Activated CD4-positive, alpha-beta memory T cell treated with anti-CD3 and anti-CD28 coated beads for 36 hours (primary cell): ENCODE measurements at places on chromosomes 3 and 15. TPM values are rescaled to one million over a fixed set of nuclear protein-coding genes. Genes with fewer than 3 reads are reported as not detected.

DNA sequence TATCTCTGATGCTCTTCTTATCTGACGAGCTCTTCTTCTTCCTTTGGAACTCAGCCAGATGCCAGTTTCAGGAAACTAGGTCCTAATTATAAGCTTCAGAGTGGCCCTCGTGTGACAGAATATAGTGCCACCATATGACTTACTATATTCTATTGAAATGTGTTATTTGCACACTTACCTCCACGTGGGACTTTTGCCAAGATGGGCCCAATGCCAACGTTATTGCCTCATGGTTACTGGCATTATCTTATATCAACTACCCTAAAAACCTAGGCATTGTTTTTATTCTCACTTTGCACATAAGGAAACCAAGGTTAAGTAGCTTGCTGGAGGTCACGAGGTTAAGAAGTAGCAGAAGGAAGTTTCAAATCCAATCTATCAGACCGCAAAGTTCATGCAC is 71.3 kb upstream of the SLCO3A1 start:
- no peak for DNase-seq

- no peak for DNase-seq
Observed at GRCh38 chr15:97963779-97964178, 3.3 kb downstream of the ARRDC4 start.

The MOBP gene
- total RNA-seq, result not detected

- DNase-seq, result no peak
Observed at GRCh38 chr15:90998737-90999136, 4.4 kb upstream of the PRC1 start.

The PSTPIP1 gene
- total RNA-seq, result 164 TPM

DNA sequence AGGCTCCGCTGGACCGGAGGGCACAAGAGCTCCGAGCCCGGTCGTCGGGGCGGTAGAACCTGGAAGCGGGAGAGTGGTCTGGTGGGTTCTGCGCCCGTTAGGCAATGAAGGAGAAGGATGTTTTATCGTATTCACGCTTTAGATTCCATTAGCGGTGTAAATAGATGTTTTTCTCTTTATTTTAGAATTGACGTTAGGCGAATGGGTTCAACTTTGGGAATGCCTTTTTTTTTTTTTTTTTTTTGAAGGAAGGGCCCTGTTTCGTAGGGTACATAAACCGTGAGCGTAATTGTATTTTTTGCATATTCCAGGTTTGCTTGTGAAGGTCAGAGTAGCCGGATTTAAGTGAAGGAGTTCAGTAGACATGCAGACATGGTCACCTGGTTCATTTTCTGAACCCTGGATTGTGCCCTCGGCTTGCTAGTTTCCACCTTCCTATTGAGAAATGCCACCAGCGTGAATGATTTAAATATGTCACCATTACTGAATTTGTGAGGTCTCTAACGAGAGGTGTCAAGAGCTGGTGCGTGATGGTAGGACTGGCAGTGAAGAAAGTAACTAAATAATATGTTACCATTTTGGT is 808 bp downstream of the RBM6 start:
- no peak for DNase-seq

GRCh38 chr15:69592954-69593353 is 140.3 kb downstream of the RPLP1 start:
- DNase-seq, result no peak

The PLCB2 gene
- 65.3 TPM for total RNA-seq

The PCYT1A gene
- 48.6 TPM for total RNA-seq

DNA sequence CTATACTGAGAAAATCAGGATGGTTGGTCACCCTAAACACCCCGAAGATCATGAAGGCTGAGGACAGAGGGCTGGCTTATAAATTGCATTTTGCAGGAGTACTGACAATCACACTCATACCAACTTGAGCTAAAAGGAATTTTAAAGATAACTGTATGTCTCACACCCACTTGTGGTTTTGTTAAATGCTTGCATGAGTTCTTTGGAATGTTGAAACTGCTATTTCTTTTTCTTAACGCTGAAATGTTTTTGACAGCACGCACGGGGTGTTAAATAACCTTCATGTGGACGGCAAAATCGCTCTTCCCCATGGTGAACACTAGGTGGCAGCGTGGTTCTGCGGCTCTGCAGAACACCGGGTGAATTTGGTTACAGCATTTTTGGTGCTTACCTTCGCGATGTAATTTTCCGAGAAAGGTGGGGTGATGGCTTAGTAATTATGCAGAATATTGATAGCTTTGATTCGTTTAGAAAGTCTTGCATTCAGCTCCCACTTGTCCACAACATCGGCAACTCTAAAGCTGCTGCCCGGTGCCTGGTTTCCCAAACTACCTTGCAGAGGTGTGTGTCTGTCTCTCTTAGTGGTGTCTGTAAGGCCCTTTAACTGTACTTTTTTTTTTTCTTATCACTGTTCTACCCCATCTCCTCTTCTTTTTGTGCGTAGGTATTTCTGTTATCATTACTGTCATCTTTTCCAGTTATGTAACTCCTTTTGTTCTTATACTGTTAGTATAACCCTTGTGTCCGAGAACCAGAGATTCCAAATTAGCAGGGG is 51.7 kb downstream of the ARNT2 start:
- peak; percentile 67 for DNase-seq

GRCh38 chr15:74889883-74890664 is at the start of gene MPI:
Gene MPI (plus strand): TSS chr15:74890042. CDS start chr15:74890074, 32 bp downstream.
- peak; percentile 93 for DNase-seq

The NIPA2 gene
- total RNA-seq, result 70.5 TPM

DNA sequence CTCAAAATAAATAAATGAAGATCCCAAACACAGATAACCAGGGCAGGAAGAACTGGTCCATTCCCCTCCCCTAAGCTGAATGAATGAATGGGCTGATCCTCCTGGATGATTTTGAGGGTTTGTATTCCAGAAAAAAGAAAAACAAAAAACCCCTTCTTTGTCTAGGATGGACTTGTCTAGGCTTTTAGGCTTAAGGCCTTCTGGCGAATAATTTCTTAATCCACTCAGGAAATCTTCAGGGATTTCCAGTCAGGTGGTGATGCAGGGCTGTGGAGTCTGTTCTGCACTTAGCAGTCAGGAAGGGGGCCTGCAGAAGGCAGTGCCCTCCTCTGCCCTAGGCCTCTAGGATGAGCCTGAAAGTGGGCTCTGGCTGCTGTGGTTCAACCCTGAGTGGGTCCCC is 52.1 kb downstream of the BDH1 start:
- no peak for DNase-seq

- no peak for DNase-seq
Observed at GRCh38 chr15:32861761-32862160, 144.0 kb downstream of the GREM1 start.

DNA sequence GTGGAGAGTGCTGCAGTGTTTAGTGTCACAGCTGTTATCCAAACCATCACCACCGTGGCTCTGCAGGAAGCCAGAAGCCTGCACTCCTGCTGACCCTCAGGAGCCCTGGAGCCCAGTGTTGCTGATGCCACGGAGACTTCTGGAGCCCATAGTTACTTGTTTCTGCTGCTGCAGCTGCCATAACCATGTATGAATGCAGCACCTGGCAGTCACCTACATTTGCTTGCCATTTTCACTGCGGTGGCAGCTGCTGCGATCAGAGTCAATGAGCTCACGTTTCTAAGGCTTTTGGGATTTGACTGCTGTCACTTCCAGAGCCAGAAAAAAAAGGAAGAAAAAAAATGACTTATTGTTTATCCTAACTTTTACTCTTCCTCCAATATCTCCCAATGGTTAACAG is 299.2 kb upstream of the THRB start:
- DNase-seq, result no peak

DNA sequence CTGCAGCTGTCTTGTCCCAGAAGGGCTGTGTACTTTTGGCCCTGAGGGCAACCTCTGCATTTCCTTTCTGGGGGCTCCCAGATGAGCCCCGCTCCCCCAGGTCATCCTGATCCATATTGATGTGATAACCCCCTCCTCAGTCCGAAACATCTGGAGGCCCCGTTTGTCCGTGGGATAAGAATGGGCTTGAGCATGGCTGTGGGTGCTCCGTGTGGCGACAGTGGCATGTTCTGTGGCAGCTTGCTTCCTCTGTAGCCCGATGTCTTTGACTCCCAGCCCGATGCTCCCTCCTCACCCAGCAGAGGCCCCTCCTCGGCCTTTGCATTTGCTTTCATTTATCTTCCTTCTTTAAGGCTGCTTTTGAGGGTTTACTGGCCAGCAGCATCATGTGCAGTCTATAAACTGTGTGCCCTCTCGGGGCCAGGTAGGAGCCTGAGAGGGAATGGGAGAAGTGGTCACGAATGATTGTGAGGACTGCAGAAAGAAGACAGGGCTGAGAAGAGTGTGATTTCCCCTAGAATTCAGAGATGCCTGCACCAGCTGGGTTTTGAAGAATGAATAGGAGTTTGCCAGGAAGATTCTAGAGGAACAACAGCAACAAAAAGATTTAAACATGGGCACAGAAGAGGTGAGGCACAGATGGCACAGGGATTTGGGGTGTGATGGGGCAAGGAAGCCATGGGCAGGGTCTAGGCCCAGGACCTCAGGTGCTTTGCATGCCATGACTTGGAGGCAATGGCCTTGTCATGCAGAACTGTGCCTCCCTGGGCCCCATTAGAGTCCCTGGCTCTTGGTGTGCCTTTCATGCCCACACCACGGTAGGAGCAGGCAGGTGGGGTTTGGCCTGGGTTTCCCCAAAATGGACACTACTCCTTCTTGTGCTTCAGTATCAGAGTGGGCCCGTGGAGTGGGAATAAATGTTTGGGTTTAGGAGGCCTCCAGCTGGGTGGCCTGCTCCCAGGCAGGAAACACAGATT is 34.2 kb downstream of the APBA2 start:
- no peak for DNase-seq

- no peak for DNase-seq
Observed at GRCh38 chr3:170490828-170491560, 72.3 kb downstream of the CLDN11 start.

The CYP8B1 gene
- not detected for total RNA-seq

DNA sequence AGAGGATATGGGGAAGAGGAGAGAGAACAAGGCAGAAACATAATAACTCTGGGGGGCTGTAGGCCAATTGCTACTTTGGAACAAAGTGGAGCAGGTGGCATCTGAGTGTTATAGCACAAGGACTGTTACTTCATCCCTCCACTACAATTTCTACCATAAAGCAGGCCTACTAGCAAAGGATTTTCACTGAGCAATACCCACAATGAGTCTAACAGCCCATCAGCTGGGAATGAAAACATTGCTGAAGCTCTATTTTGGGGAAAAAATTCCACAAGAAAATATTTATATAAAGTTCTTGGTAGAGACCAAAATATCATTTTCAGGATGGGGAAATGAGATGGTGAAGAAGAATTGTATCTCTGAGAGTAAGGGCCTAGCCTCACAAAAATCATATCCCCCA is 3.6 kb upstream of the SHC4 start:
- DNase-seq, result no peak

- no peak for DNase-seq
Observed at GRCh38 chr3:30180310-30181177, 425.9 kb upstream of the TGFBR2 start.

The CHRNA7 gene
- total RNA-seq, result not detected

GRCh38 chr3:16072420-16073110 is 101.9 kb upstream of the GALNT15 start:
- no peak for DNase-seq

The ARGFX gene
- total RNA-seq, result not detected
